ENCODE measurements at places on chromosomes 1 and 21. TPM values are rescaled to one million over a fixed set of nuclear protein-coding genes. Genes with fewer than 3 reads are reported as not detected.

Gene HES2
- 0.78 TPM for polyA plus RNA-seq

Gene SPRR2E
- not detected for polyA plus RNA-seq

Gene ERICH3
- polyA plus RNA-seq: 0.78 TPM

Gene DNAJC28
- polyA plus RNA-seq: 6.1 TPM

Gene MAP10
- 6.8 TPM for polyA plus RNA-seq

Gene NECTIN4
- 4.0 TPM for polyA plus RNA-seq

Gene HSD17B7
- 33.9 TPM for polyA plus RNA-seq

Gene MMP23B
- 14.9 TPM for polyA plus RNA-seq

Gene MRAP
- polyA plus RNA-seq: 0.33 TPM

Gene MSH4
- 0.60 TPM for polyA plus RNA-seq

Gene HLCS
- polyA plus RNA-seq: 18.0 TPM

Gene LHX8
- not detected for polyA plus RNA-seq

Gene CYP4Z1
- 0.52 TPM for polyA plus RNA-seq

Gene ATG4C
- 19.2 TPM for polyA plus RNA-seq

Gene RGS7
- polyA plus RNA-seq: 6.7 TPM

Gene ADGRL4
- polyA plus RNA-seq: 22.0 TPM

Gene SELL
- polyA plus RNA-seq: 2.1 TPM
